GM18507 (cell line): ENCODE measurements at places on chromosomes 3 and 15.

- no peak for DNase-seq
These were observed 554.4 kb downstream of the IGSF11 start for GRCh38 chr3:118480101-118480860.

DNA sequence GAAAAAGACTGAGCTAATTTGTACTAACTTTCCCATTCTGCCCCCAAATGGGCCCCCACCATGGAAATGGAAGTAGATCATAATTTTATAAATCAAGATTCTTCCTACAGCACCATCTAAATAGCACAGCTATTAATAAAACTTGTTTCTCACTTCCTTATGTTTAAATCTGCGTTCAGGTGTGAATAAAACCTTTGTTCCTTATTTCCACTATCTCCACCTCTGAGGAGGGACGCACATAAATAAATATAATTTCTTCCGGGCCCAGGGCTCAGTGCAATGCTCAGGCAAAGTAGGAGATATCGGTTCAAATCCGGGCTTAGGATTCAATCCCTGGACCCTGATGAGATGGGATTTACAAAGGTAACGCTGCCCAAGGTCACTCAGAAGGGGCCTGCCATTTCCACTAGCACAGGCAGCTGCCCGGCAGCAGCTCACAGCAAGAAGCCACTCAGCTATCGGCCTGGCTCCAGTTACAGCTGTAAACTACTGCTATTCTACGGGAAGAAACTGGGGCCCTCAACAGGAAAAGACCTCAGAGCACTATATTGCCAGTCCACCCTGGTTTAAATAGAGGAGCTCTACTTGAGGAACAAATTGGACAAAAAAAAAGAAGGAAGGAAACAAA, 52.5 kb downstream of the FOXP1 start:
- no peak for DNase-seq

DNA sequence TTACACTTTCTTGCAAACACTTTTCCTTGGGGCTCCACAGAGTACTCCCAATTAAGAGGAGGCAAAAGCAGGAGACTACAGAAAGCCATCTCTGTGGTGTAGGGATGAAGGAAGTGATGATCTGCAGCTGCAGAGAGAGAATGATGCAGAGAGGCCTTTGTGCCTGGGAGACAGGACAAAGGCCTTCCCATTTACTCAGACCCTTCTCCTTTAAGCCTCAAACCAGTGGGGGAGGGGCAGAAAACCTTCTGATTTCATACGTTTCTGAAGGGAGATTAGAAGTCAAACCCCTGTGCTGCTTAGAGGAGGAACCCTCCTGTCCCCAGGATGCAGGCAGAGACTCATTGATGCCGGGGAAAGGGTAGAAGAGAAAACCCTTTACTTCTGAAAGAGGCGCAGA, 130.8 kb downstream of the NEO1 start:
- DNase-seq = no peak

GRCh38 chr3:139751789-139752188, 74.0 kb upstream of the NMNAT3 start:
- DNase-seq = no peak

GRCh38 chr3:38119248-38119544, 17.7 kb downstream of the ACAA1 start:
- no peak for DNase-seq

GRCh38 chr3:71690341-71690841, 34.8 kb downstream of the EIF4E3 start:
- no peak for DNase-seq

- no peak for DNase-seq
These were observed 422 bp upstream of the SETMAR start for GRCh38 chr3:4302747-4303146.

DNA sequence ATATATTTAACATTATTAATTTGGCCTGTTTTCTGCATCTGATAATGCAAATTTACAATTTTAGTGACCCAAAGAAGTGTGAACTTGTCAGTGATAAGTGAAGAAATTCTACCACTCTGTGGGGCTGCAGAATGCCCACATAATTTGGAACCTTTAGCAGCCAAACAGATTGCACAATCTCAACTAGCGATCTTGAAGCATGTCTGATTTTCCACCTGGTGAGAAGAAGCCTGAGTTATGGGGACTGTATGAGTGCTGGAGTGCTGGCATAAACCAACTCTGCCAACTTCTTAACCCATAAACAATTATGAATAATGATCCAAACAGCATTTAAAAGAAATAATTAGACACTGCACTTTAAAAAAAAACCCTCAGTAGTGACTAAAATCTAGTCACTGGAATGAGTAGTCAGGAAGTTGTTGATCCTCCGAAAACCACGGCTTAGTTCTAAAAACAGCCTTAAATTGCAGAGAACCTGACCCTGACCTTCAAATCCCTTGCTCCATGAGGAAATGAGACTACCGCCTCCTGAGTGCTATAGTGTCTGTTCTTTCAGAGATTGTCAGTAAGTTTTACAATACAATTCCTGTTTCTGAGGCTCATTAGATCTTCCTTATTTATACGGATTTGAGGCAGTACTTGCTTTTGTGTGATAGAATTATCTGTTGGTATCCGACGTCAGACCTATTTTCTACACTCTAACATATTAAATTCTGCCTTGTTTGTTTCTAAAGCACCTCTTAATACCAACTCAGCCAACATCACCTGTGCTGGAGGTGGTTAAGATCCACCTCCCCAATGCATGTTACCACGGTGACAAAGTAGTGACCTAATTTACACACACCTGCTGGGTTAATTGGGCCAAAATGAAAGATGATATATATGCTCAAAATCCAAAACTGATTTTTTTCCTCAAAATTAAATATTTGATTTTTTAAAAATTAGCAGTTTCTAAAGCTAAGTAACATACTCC, 267.7 kb downstream of the ZBTB20 start:
- no peak for DNase-seq

DNA sequence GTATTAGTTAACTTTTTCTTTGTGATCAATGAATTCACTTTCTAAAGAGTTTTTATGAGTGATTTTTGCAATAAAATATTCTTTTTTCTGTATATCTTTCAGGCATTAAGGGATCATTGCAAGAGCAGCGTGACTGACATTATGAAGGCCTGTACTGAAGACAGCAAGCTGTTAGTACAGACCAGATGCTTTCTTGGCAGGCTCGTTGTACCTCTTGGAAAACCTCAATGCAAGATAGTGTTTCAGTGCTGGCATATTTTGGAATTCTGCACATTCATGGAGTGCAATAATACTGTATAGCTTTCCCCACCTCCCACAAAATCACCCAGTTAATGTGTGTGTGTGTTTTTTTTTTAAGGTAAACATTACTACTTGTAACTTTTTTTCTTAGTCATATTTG, 24.4 kb downstream of the SELENOT start:
- DNase-seq = no peak

DNA sequence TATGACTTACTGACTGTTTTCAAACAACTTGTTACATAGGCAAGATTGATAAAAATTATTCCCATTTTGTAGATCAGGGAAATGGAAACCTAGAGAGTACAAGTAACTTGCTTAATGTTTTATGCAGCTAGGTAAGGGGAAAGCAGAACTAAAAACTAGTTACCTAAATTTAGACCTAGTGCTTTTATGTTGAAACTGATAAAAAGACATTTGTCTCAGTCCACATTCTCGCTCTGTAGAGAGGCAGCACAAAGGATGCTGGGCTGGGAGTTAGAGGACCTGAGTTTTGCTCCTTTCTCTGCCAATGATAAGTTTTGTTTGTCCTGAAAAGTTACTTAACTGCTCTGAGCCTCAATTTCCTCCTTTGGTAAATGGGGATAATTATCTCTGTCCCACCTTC, 17.4 kb downstream of the TIMP4 start:
- no peak for DNase-seq

- DNase-seq = no peak
These were observed at the start of gene LRRFIP2 for GRCh38 chr3:37174532-37175126. TSS of gene LRRFIP2 (minus strand) at chr3:37174582. CDS start at chr3:37148983, 25,599 bp downstream.

GRCh38 chr3:194488055-194488742, 1.4 kb upstream of the ATP13A3 start:
- DNase-seq = no peak

- no peak for DNase-seq
These were observed 3.5 kb downstream of the CCDC51 start for GRCh38 chr3:48436477-48436787.

GRCh38 chr3:44963571-44964325, 12.2 kb downstream of the ZDHHC3 start:
- no peak for DNase-seq

DNA sequence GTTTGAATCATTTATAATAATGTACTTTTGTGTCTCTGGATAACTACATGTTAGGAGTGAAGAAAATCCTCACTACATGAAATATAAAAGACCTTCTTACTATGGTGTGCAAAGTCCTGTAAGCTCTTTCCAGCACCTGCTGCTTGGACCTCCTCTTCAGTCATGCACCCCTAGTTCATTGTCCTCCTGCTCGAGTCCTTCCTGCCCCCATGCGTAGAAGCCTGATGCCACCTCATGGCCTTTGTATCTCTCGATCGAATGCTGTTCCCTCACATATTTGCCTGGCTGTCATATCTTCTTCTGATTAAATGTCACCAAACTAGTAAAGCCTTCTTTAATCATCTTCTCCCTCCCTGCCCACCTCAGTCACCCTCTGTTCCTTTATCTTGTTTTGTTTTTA, 49.9 kb upstream of the SUCLG2 start:
- no peak for DNase-seq

DNA sequence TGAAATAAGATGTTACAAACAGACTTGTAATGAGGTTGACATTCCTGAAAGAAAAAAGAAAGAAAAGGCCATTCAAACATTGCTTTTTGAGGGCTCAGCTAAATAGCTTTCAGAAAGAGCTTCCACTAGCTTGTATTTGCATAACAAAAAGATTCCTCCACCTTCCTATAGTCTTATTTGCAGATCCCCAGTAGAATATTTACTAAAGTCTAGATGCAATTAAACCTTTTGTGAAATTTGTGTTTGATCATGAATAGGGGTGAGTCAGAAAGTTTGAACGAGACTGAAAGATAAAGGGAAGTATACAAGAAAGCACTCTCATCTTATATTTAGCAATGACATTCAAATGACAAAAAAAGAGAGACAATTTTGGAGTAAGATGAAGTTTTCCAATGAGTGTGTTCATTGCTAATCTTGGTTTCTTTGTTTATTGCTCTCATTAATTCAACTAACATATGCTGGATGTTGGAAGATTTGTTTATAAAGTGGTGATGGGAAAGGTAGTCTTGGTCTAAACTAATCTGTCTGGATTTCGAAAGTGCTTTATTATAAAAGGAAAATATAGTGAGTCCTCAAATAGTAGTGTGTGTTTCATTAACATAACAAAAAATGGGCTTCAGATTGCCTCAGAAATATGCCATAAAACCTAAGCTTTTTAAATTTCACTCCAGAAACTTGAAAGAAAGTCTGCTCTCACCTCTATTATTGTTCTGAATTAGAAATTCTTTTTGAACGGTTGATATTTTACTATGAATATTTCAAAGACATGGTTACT, 9.1 kb upstream of the CADPS start:
- no peak for DNase-seq

- DNase-seq = no peak
These were observed 3.9 kb downstream of the RRP9 start for GRCh38 chr3:51937611-51938450.

DNA sequence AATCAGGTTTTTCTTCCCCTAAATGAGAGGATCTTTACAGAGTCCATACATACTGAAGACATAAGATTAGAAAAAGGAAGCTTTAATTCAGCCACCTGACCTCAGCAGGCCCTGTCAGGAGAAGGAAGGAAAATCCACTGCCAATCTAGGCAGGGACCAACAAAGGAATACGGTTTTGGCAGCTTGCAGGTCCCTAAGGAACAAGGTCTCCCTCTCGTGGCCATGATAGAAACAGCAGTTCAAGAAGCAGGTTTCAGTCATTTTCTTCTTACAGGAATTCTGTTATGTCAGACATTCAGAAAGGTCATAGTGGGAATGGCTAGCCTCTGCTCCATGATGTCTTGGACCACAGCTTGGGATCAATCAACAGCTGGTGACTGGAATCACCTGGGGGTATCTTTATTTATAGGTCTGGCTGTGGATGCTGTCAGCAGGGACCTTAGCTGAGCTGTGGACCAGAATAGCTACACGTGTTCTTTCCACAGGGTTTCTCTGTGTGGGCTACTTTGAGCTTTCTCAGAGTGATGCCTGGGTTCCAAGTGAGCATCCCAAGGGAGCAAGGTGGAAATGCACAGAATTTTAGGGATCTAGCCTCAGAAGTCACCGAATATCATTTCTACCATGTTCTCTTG, 9.4 kb upstream of the CMSS1 start:
- DNase-seq = peak; percentile 11

DNA sequence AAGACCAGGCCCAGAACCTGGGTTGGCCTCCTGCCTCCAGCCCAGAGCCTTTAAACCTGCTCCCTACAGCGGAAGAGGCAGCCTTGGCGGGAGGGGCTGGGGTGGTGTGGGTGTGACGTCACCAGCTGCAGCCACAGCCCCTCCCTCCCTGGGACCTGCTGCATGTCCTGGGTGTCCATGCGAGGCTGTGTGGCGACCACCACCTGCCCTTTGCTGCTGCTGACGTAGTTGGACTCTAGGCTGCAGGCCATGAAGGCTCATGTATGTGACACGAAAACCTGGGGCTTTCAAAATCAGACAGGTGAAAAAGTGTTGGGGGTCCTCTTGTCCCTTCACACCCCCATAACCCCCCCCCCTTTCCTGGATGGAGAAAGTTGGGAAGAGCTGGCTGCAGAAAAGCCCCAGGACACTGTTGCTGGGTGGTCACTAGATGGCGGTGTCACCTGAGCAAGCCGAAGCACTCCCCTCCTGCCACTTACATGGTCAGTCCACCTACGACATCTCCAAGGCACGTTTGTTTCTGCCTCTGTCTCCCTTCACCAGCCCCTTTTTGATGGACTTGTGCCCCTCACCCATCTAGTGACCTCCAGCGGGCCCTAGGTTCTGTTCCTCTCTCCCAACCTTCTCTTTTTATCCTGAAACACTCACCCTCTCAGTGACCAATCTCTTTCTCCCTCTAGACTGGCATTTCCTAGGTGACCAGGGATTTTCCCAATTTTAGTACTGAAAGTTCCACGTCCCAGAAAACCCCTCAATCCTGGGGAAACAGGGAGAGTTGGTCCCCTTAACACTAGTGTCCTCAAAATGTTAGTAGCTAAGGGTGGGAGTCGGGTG, 35.2 kb downstream of the SLC6A20 start:
- DNase-seq = peak; percentile 73

DNA sequence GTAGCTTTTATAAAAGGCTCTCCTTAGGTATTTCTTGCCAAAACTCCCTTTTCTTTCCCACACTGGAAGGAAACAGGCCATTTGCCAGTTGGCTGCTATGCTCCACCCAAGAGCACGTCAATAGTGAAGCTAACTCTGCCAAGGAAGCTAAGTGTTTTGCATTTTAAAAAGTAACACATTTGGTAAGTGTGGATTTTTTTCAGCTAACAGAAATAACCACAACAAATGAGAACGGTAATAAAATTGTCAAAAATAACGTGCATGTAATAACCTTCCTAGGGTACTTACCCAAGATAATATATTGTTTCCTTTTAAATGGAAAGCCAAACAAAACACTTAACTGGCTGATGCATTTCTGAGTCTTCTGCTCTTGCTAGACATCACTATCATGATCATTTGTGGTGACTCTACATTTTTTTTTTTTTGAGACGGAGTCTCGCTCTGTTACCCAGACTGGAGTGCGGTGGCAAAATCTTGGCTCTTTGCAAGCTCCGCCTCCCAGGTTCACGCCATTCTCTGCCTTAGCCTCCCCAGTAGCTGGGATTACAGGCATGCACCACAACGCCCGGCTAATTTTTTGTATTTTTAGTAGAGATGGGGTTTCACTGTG, 4.6 kb downstream of the DPP8 start:
- no peak for DNase-seq
